B cell (primary cell): ENCODE measurements at places on chromosomes 11 and 22. TPM values are rescaled to one million over a fixed set of nuclear protein-coding genes. Genes with fewer than 3 reads are reported as not detected.

GRCh38 chr22:41410311-41410751 is 28.6 kb downstream of the TEF start:
- DNase-seq = no peak

- DNase-seq = peak; percentile 66
Observed at GRCh38 chr11:128692753-128693415, 988 bp upstream of the FLI1 start.

The HPX gene
- 1.1 and 2.4 TPM in 2 replicates for total RNA-seq

- DNase-seq = no peak
Observed at GRCh38 chr22:33835265-33835664, 85.0 kb downstream of the LARGE1 start.

The CARD18 gene
- total RNA-seq = not detected in 2 replicates

The APLNR gene
- not detected in 2 replicates for total RNA-seq

The ARSA gene
- 77.1 and 82.0 TPM in 2 replicates for total RNA-seq

GRCh38 chr22:39237318-39238100 is 7.3 kb downstream of the PDGFB start:
- DNase-seq = no peak

DNA sequence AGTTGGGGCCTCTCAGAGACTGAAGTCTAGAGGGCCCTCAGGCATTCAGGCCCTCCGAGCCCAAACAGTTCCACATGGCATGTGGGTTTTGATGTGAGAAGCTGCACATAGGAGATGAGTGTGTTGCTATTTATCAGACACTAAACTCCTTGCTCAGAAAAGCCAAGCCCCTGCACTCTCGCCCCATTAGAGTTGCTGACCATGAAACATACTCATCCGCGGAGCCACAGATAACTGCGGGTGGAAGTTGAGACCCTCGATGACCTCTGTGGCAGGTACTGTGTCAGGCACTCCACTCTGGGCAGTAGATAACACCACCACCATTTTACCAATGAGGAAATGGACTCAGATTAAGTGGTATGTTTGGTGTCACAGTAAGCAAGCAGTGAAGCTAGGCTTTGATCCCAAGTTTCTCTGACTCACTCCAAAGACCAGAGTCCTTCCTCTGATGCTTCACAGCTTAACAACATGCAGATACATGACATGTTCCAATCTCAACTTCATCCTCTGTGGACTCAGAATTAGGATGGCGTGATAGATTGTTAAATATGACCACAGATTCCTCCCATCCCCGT is 202.1 kb downstream of the ADAMTS15 start:
- DNase-seq = no peak

DNA sequence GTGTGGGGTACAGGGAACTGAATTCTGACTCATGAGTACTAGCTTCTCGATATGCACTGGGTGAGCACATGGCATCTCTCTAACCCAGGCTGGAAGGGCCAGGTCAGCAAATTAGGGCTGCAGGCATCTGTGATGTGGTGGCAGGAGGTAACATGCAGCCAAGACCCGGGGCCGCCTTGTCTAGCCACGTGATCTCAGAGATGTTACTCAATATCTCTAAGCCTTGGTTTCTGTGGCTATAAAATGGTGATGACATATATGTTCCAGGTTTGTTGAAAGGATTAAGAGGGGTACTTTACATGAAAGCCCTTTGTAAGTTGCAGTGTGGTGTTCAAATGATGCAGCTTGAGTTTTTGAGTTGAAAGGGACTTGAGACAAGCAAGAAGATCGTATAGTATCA is 3.2 kb downstream of the ST14 start:
- DNase-seq = no peak
